ENCODE measurements at places on chromosomes 1 and 21. TPM values are rescaled to one million over a fixed set of nuclear protein-coding genes. Genes with fewer than 3 reads are reported as not detected.

FNDC10 gene
- total RNA-seq, result 0.26 TPM

ANGPTL3 gene
- total RNA-seq, result 248 TPM

FOXD2 gene
- 0.46 TPM for total RNA-seq

ZSWIM5 gene
- total RNA-seq, result 0.18 TPM

G0S2 gene
- total RNA-seq, result 714 TPM

DNA sequence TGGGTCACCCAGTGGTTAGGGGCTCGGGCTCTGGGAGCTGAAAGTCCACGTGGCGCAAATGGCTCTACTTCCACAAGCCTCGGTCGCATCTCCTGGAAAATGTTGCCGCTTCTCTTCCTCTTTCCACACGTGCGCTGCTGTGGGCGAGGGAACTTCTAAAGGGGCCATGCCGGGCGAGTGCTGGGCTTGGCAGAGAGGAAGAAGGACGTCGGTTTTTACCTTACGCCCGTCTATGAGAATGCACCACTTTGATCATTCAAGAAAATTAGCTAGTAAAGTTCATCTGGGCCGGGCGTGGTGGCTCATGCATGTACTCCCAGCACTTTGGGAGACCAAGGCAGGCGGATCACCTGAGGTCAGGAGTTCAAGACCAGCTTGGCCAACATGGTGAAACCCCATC lies 10.4 kb downstream of the SLC45A1 start:
- H3K27me3 ChIP-seq, result no peaks in the 10 kb centered on the region
- H3K4me3 ChIP-seq, result no peak overlapping the region
- H3K27ac ChIP-seq, result no peak overlapping the region

- H3K36me3 ChIP-seq, result no peaks in the 10 kb centered on the region
- no peaks in the 10 kb centered on the region for H3K4me1 ChIP-seq
- H3K4me3 ChIP-seq, result no peak overlapping the region
These were observed 405.9 kb upstream of the RGS18 start for GRCh38 chr1:191752342-191752741.

GRCh38 chr1:53733447-53733931 lies 5.5 kb downstream of the GLIS1 start:
- no peak overlapping the region for H3K4me3 ChIP-seq
- peaks cover 6% of the 10 kb centered on the region for H3K27me3 ChIP-seq
- no peaks in the 10 kb centered on the region for H3K4me1 ChIP-seq
- no peaks in the 10 kb centered on the region for H3K36me3 ChIP-seq
- no peak for DNase-seq

- no peaks in the 10 kb centered on the region for H3K27me3 ChIP-seq
- H3K4me3 ChIP-seq, result no peak overlapping the region
- no peaks in the 10 kb centered on the region for H3K4me1 ChIP-seq
These were observed 118.3 kb downstream of the OLFML2B start for GRCh38 chr1:161905269-161905884.

DNA sequence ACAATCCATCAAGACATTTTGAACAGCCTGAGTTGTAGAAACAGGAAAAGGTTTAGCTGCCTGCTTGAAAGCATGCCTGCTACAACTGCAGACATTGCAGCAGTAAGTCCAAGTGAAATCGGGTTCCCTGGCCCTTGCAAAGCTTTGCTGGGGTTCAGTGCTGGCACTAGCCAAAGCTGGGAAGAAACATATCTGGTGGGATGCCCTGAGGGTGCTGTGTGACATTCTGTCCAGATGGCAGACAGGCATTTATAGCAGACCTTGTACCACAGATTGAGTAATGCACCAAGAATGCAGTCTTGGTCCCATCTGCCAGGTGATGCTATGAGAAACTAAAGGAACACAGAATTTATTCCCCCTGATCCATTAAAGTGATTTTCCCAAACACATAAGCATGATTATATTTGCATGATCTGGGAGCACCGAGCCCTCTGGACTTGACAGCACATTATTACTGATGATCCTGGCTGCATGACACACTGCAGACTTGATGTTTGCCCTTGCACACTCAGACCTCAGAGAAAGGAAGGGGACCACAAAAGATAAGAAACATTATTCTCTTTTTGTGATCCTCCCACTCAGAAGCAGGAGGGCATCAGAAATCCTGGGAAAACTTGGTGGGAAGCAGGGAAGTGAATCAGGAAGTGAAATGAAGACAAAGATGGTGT lies 223.7 kb upstream of the FAM78B start:
- no peaks in the 10 kb centered on the region for H3K27me3 ChIP-seq
- no peak overlapping the region for H3K27ac ChIP-seq
- H3K4me1 ChIP-seq, result no peaks in the 10 kb centered on the region
- no peaks in the 10 kb centered on the region for H3K36me3 ChIP-seq
- H3K4me3 ChIP-seq, result no peak overlapping the region

GRCh38 chr1:15414445-15414983 lies 4.8 kb downstream of the EFHD2 start:
- no peaks in the 10 kb centered on the region for H3K27me3 ChIP-seq
- no peaks in the 10 kb centered on the region for H3K36me3 ChIP-seq
- no peak for DNase-seq
- H3K4me3 ChIP-seq, result no peak overlapping the region
- no peak overlapping the region for H3K27ac ChIP-seq

DNA sequence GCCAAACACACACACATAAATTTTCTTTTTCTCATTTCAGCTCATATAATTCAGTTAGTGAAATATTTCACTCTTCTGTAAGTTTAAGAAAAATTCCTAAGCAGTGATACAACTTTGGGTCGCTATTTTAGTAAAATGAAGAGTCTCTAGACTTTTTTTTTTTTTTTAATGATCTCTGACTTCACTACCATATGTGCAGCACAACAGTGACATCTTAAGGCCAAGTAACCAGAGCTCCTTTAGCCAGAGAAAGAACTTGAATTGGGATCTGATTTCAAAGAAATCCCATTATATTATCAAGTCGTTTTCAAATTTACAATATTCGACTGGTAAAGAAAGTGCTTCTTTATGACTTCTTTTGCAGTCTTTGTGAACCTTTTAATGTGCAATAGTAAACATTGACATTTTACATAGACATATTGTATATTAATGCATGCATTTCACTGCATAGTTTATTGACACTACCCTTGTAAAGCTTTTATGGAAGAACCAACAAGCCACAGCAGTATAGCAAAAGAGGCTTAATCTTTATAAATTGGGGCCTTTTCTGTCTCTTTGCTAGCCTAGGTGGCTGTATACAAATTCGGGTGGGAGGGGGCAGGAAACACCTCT lies 62.2 kb downstream of the LRRC40 start:
- no peaks in the 10 kb centered on the region for H3K27me3 ChIP-seq
- H3K36me3 ChIP-seq, result no peaks in the 10 kb centered on the region
- no peaks in the 10 kb centered on the region for H3K4me1 ChIP-seq
- H3K27ac ChIP-seq, result no peak overlapping the region
- H3K4me3 ChIP-seq, result no peak overlapping the region

DNA sequence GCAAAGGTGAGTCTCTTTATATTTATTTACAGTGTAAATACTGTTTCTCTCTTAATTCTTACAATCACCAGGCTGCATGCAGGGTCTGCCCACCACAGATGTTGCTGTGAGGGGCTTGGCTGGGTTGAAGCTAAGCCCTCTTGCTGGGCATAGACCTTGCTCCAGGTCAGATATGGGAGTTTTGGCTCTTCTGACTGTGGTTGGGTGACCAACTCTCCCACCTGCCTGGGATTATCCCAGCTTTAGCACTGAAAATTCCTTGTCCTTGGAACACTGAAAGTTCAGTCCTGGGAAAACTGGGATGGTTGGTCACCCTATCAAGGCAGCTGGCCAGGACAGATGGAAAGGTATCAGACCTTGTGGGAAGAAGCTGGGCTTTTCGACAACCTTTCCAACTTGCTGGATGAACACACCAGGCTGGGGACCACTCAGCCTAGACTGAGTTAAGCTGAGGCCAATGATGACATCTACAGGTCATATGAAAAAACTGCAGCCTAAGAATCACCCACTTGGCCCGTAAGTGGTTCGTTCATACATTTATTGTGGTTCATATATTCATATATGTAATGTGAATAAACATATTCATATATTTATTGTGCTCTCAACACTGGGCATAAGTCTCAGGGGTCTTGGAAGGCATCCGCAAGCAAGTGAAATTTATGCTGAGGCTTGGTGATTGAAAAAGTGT lies 26.6 kb upstream of the HPDL start:
- H3K27ac ChIP-seq, result no peak overlapping the region
- no peak for DNase-seq
- peaks cover 10% of the 10 kb centered on the region for H3K4me1 ChIP-seq
- no peaks in the 10 kb centered on the region for H3K27me3 ChIP-seq
- H3K36me3 ChIP-seq, result no peaks in the 10 kb centered on the region

DNA sequence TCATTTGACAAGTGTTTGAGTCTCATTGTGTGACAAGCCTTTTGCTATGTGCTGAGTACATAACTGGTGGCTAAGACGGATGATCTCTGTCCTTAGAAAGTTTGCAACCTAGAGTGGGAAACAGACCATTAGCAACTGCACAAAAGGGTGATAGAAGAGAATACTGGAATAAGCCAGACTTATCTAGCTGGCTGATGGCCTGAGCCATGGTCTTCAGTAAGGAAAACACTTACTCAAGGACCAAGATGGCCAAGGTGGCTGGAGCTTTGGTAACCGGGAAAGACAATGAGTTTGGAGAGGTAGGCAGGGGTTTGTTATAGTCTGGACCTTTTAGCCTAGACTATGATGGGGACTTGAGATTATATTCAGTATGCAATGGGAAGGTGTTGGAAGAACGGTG lies 1.6 kb upstream of the TAF12 start:
- no peaks in the 10 kb centered on the region for H3K27me3 ChIP-seq
- no peak overlapping the region for H3K4me3 ChIP-seq
- H3K27ac ChIP-seq, result peak overlapping the region; percentile 71
- DNase-seq, result no peak
- no peaks in the 10 kb centered on the region for H3K36me3 ChIP-seq
- peaks cover 33% of the 10 kb centered on the region for H3K4me1 ChIP-seq

DNA sequence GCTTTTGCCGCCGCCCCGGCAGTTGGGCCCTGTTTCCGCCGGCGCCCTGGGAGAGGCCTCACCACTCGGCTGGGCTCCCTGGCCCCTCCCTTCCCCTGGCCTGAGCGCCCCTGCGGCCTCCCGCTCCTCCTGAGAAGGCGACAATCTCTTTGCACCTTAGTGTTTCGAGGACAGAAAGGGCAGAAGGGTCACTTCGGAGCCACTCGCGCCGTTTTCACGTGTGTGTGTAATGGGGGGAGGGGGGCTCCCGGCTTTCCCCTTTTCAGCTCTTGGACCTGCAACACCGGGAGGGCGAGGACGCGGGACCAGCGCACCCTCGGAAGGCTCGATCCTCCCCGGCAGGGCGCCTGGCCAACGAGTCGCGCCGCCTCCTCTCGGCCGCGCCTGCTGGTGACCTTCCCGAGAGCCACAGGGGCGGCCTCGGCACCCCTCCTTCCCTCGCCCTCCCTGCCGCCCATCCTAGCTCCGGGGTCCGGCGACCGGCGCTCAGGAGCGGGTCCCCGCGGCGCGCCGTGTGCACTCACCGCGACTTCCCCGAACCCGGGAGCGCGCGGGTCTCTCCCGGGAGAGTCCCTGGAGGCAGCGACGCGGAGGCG lies 432 bp upstream of the SIM2 start:
- H3K4me1 ChIP-seq, result no peaks in the 10 kb centered on the region
- no peaks in the 10 kb centered on the region for H3K36me3 ChIP-seq
- DNase-seq, result no peak
- peak overlapping the region; percentile 16 for H3K4me3 ChIP-seq

GRCh38 chr1:93678491-93678890 lies 3.1 kb downstream of the BCAR3 start:
- DNase-seq, result no peak
- H3K4me1 ChIP-seq, result no peaks in the 10 kb centered on the region
- no peak overlapping the region for H3K27ac ChIP-seq
- H3K4me3 ChIP-seq, result no peak overlapping the region
- no peaks in the 10 kb centered on the region for H3K36me3 ChIP-seq

All from right lobe of liver (tissue), 6 donors.